ENCODE measurements at places on chromosomes 7 and 10.

DNA sequence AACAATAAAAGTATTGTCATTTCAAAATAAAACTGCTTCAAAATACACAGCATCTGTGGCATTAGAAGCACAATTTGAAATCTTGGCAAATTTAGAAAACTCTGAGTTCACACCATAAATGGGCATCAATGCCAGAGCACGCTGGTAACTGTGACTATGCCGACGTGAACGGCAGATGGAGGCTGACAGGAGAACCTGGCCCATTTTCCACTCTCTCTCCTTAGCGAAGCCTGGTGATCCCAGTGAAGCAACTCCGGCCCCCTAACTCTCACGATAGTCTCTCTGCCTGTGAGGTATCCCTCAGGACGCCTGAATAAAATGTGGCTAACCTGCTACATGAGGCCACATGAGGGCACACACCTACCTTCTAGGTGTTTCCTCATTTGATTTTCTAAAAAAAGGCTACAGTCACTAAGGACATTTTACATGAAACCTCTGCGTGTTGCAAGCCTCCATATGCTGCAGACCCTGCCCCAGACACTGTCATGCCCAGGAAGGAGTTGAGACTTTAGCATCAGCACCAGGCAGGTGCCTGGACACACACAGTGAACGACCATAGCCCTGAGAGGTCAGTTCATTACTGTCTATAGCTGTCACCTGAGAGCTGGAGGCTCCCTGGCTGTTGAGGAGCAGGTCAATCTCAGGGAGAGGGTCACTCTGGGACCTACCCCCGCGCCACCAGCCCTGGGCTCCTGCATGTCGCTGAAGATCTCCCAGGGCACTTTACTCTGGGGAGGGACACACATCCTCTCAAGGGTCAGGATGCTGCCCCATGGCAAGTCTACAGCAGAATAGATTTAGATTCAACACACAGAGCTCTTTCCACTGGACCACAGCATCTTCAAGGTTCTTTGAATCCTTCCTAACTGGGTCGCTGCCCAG lies 62.9 kb upstream of the CAMK2B start:
- DNase-seq: no peak

- DNase-seq: no peak
These were observed 168.6 kb downstream of the NRP1 start for GRCh38 chr10:33165911-33166310.

DNA sequence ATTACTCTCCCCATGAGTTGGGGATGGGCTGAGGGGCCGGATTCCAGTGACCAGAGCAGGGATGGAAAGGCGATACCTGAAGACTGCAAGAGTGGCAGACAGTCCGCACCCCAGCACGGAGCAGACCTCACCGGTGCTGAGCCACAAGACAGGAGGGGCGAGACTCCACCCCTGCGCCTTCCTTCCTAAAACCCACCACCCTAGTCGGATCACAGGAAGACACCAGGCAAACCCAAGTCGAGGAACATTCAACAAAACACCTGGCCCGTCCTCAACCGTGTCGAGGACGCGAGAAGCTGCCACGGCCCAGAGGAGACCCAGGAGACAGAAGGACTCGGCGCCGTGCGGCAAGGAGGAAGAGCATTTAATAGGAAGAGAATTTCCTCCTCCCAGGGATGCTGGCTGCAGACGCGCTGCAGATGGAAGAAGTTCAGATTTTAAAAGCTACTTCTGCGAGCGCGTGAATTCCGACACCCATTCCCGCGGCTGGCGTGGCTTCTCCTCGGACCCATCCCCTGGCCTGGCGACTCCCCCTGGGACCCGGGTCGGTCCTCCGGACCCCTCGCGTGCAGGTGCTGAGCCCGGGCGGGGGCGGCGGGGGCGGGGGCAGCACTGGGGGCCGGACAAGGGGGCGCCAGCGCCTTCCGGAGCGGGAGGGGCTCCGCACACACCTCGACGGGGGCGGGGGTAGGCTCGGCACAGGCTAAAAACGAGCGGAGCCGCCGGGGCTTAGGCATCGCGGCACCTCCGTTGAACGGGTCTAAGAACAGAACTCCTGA lies 563 bp upstream of the UTF1 start:
- no peak for DNase-seq

GRCh38 chr10:85851325-85851724 lies 515.3 kb downstream of the GRID1 start:
- DNase-seq: no peak

DNA sequence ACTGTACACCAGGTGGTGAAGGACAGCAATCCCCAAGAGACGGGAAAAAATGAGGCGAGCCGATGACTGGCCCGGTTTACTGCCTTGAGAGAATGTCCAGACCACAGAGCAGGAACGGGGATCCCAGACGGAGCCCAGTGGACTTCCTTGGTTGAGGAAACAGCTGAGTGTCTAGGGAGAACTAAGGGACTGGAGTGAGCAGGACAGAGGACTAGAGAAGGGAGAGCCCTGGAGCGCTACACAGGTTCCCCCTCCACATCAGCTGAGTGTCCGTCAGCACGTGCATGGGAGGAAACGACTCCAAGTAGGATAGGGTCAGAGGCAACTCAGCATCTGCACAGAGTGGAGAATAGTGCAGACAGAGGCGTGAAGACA lies 7.1 kb upstream of the WDR86 start:
- DNase-seq: no peak
